ENCODE measurements at places on chromosomes 3 and 15.

- no peak for DNase-seq
Observed at GRCh38 chr3:145124900-145125678, 1035.9 kb downstream of the PLOD2 start.

DNA sequence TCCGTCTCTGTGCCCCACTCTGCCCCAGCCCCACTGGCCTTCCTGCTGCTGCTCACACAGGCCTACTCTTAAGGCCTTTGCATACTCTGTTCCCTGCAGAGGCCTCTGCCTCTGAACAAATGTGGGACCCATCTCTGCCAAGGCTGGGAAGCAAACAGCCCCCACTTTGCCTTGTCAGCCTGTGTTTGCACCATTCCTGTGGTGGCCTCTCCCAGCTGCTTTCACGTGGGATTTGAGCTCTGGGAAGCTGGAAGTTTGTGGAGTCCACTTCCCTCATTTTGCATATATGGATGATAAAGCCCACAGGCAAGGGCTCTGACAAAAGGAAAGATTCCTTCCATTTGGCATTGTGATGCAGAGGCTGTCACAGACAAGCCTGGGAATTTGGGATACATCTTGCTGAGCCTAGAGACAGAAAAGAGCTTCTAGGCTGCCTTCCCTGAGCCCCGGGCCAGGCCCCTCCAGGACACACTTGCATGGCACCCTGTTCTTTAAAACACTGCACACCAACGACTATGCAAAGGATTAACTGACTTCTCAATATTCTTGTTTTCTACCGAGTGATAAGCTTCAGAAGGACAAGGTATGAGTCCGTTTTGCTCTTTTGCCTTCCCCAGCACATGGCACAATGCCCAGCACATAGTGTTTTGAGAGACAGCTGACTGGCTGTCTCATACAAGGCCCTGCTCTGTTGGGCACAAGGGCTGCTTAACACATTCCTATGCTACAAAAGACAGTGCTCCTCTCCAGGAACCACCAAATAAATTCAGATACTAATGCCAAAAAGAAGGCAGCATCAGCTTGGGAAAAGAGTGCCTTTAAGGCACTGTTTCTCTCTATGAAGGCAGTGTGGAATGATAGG lies 120.7 kb upstream of the TOPAZ1 start:
- DNase-seq = no peak

GRCh38 chr15:95577927-95578326 lies 752.6 kb upstream of the NR2F2 start:
- no peak for DNase-seq

GRCh38 chr3:142057331-142057725 lies 92.0 kb downstream of the TFDP2 start:
- DNase-seq = no peak

- no peak for DNase-seq
Observed at GRCh38 chr15:75034615-75035014, 11.2 kb downstream of the PPCDC start.

DNA sequence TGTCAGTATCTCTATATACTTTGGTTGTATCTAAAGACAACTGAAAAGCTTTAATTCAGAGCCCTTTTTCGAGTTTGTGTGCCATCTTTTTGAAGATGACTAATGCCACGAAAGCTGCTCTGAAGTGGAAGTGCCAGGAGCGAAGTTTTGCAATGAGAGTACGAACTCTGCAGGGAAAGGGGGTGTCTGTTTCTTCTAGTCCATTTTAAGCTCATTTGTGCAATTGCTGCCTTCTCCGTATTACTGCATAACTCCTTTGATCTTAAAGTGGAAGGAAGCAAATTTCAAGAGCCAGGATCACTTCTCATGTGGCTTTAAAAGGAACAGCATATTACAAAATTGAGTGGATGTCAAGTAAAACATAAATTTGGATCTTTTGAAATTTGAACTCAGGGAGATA lies 245.3 kb downstream of the FEZF2 start:
- DNase-seq = no peak

- no peak for DNase-seq
Observed at GRCh38 chr3:172307141-172307560, 141.1 kb downstream of the GHSR start.

GRCh38 chr3:70770650-70771049 lies 458.2 kb upstream of the MDFIC2 start:
- DNase-seq = no peak

DNA sequence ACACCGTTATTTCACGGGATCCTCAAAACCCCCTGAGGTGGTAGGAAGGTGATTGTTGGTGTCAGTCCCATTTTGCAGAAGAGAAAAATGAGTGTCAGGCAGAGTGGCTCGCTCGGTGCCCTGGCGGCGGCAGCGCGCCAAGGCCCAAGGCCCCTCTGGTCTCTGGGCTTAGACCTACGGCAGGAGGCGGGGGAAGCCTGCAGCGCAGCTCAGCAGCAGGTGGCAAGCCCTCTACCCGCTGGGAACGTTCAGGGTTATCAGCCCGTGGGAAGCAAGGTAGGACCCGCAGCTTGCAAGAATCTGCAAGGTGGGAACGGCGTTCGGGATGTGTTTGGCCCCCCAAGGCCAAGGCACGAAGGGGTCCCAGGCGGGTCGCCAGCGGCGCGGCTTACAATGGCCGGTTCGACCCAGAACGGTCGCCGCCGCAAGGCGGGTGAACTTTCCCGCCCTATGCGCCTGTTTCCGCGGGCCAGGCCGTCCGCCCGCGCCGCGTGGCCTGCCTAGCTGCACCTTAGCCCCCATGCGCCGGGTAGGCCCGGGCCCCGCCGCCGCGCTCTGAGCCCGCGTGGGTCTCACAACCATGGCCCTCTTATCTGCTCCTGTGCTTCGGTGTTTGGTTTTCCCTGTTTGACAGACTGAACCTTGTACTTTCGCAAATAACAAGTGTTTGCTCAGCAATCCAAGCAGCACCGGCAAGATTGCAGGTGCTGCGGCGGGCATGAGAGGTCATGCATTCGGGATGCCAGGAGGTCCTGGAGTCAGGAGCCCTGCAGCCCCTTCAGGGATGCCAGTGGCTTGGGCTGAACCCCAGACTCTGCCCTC lies 39.7 kb downstream of the CCNL1 start:
- peak; percentile 68 for DNase-seq

DNA sequence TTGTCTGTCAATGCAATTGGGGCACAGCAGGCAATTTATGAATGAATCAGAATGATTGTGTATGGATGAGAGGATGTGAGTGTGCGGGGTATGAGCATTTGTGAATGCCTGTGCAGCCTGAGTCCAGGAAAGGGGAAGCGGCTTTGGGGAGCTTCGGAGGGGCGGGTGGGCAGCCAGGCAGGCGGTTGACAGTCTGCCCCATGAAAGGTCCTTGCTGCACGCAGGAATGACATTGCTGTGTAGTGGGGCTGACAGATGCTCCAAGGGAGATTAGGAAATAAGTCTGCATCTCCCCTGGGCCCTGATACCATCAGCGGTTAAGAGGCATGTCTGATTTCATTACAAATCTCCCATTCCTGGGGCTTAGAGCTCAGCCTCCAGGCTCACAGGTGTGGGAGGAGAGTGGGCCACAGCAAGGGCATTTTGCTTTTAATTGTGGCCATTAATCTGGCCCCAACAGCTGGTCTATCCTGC lies 26.4 kb upstream of the TSPAN3 start:
- no peak for DNase-seq

DNA sequence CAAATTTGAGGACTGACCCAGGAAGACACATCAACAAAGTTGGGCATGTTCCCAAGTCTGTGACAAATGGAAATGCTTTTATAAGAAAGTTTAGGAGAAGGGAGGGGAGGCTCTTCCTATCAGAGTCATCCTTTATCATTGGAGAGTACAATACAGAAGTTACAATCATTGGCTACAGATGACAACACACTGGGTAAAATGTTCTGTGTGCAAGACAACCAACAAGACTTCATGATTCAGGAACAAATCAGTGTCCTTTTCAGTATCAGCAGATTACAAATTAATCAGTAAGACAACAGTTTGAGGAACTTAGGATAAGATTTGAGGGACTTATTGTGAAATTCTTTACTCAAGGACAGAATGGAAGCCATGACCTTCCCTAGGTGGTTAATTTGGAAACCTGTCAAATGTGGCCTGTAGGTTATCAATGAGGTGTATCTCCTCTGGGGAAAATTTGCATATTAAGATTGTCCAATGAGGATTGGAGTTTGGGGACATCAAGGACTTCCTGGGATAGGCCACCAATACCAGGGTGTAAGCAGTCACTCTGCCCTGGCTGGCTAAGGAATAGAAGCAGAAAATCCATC lies 274.4 kb upstream of the RORA start:
- no peak for DNase-seq

DNA sequence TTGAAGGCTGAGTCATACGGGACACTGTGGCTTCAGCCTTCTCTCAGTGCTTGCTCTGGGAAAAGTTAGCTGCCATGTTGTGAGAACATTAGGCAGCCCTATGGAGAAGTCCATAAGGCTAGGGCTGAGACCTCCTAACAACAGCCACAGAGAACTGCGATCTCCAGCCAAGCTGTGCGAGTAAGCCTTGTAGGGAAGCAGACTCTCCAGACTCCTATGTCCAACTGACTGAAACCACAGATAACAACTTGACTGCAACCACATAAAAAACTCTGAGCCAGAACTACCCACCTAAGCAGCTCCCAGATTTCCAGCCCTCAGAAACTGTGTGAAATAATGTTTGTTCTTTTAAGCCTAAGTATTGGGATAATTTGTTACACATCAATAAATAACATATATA lies 40.7 kb downstream of the DENND6A start:
- DNase-seq = no peak

GRCh38 chr3:179676081-179676480 lies 23.2 kb downstream of the USP13 start:
- DNase-seq = no peak

DNA sequence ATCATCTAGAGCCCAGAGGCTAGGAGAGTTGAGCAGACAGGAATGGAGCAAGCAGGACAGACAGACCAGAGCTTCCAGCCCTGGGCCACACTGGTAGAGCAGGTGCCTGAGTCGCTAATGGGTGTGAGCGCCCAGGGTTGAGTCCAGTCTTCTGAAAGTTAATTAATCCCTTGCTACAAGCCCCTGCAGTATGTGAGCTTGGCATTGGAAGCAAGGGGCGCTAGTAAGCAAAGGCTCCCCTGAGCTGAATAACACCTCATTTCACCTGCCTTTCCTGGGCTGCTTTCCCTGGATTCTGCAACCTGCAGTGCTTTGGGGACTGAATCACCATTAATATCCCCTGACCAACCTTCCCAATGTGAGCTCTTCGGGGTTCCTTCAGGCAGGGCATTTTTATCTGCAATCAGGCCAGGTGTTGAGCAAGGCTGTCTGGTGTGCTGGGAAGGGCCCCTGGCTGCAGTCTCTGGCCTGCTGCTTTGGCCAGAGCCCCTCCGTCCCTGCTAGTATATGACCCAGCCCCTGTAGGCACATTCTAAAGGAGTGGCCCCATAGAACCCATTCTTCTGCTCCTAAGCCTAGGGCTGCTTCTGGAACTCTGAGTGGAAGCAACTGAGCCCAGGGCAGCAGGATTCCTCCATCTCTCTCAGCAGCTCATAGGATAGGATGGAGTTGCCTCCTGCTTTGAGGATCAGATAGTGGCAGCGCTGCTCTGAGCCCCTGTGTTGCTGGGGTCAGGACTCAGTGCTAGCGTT lies 45.1 kb upstream of the EPHB1 start:
- no peak for DNase-seq

DNA sequence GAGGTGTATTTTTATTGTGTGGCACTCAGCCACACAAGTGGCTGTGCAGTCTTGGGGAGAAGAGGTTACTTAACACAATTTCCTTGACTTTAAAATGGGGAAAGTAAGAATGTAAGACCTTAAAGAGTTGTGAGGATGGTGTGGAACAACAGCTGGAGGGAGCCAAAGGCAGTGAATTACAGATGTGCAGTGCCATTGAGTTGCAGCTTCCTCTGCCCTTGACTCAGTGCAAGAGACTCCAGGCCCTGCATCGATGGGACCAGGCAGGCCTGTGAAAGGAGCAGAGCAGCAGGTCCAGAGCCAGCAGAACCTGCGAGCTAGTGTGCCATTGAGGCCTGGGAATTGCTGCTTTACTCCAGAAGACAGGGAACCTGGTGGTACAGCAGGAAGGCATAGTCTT lies 27.2 kb downstream of the EEFSEC start:
- no peak for DNase-seq

- DNase-seq = no peak
Observed at GRCh38 chr3:160402221-160403027, 3.0 kb downstream of the SMC4 start.

GRCh38 chr3:23807424-23808015 lies 1.8 kb downstream of the UBE2E1 start:
- no peak for DNase-seq

GRCh38 chr3:169153656-169154055 lies 509.9 kb downstream of the MECOM start:
- DNase-seq = no peak

- DNase-seq = no peak
Observed at GRCh38 chr3:105559856-105560255, 193.1 kb downstream of the ALCAM start.

GRCh38 chr3:4043867-4044575 lies 244.8 kb downstream of the LRRN1 start:
- DNase-seq = no peak

DNA sequence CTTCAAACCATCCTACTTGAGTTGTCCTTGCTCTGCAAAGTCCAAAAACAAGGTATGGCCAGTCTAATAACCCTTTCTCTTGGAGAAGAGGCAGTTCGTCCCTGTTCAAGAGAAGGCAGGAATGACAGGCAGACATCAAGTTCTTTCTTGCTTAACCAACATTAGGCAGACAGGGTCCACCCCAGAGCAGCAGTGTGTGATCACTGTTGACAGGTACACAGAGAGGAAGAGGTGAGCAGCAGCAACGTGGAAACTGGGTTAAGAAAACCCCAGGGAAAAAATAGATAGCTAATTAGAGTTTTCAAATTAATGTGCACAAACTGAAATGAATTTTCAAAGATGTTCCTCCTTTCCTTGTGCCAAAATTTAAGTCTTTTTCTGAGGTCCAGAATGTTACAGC lies 48.2 kb downstream of the TNIK start:
- no peak for DNase-seq

- no peak for DNase-seq
Observed at GRCh38 chr3:193030276-193030675, 112.6 kb upstream of the MB21D2 start.

DNA sequence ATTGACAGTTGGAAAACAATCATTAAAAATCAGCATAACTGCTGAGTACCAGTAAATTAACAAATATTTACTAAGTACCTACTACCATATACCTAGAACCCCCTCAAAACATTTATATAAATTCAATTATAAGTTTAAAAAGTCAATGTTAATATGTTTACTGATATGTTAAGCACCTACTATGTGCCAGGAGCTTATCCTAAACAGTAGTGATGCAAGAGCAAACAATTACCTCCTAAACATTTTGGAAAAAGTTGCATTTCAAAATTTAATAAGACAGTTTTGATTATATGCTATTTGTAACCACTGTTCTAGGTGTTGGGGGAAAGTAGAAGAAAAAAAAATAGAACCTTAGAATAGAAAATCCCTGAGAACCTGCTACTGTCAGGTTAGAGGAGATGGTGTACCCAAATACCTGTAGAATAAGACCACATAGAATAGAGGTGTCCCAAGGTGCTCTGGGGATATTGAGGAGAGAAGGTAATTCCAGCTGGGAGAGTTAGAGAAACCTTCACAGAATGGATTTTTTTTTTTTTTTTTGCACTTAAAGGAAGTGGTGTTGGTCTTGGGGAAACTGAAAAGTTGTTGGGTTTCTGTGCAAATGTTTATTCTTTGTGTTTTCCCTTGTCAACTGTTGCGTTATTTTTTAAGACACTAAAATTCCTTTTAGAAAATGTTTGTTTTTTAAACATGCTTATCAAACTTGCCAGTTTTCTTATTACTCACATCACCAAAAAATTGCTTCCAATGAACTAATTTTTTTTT lies 16.0 kb downstream of the SNRK start:
- DNase-seq = no peak

- no peak for DNase-seq
Observed at GRCh38 chr3:30581067-30581585, 25.3 kb upstream of the TGFBR2 start.

- no peak for DNase-seq
Observed at GRCh38 chr3:59601486-59601885, 551.7 kb upstream of the CFAP20DC start.
